Stimulated activated CD4-positive, alpha-beta T cell treated with anti-CD3 and anti-CD28 coated beads, TNF-alpha, amount 100 ng/mL, for 1 hour (primary cell): ENCODE measurements at places on chromosomes 12 and 14.

- DNase-seq = no peak
Observed at GRCh38 chr12:108911915-108912314, 32.0 kb downstream of the DAO start.

DNA sequence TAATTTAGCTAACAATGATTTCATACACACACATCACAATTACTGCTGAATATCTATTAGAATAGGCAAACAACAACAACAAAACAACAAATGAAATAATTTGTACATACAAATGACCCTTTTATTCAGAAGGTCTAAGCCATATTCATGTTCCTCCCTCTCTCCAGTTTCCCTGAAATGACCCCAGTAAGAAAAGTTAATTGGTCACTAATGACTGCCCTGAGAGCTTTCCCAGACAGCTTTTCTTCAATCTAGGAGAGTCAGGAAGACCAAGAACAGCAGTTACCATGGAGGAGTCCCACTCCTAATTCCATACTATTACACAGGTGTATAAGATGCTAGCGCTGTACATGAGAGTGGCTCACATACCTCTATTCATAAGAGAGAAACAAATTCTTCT lies 121.2 kb upstream of the GRIP1 start:
- no peak for DNase-seq

DNA sequence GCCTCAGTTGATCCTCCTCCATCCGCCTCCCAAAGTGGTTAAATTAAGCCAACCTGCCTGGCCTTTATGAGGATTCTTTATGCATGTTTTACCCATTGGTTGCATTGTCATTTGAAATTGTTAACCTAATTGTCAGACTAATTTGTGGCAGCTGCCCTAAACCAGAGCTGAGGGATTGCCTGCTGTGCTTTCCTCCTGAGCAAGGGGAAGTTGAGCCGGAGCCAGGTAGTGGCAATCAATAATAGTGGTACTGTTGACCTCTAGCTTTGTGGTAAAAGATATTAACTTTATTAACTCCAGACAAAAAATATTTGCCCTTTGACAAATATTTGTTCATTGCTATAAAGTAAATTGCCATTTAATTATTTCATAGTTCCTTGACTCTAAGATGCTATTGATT lies 5.6 kb upstream of the HEBP1 start:
- DNase-seq = no peak

- no peak for DNase-seq
Observed at GRCh38 chr14:101721111-101721510, 40.4 kb upstream of the PPP2R5C start.

- no peak for DNase-seq
Observed at GRCh38 chr14:92035890-92036289, 4.0 kb downstream of the TRIP11 start.

- no peak for DNase-seq
Observed at GRCh38 chr12:13784504-13784903, 196.9 kb downstream of the GRIN2B start.

DNA sequence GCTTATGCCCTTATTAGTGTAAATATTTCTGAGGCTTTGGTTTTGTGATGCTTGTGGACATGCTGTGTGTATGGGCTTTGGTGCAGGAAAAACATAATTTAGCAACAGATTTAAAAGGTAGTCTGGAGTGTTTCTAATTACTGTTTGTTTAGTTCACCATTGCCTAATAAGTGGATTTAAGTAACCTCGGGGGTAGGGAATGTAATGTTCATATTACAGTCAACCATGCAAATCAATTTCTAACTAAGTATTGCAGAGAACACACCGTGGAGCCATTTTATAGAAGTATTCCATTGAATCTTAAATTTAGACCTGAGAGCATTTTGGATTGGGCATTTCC lies 53.5 kb downstream of the ANO6 start:
- DNase-seq = no peak

- DNase-seq = no peak
Observed at GRCh38 chr12:33771889-33772288, 250.4 kb upstream of the ALG10 start.

DNA sequence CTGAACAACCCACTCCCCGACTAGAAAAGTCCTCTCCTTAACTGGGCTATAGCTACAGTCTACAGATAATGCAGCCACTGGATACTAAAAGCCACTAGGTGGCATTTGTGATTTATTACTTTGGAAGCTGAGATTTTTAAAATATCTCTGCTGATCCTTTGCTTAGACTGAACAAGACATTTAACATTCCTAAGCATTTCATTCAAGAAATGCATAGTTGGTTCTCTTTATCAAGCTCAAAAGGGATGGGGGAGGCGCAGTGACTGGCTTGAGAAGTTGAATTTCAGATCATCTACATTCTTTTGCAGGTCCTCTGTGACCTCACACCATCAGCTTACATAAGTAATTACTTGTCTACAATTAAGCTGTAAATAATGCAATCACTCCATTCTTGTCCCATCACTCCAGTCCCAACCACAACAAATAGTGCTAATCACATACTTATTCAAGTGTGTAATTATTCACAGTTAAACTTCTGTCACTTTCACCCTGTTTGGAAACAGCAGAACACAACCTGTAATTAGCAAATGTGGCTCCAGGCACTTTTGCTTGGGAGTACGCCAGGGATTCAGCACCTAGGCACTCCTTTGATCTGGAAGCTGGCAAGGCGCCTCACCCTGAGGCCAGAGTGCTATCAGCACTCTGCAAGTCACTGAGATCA lies 203.6 kb downstream of the NOVA1 start:
- no peak for DNase-seq

GRCh38 chr12:54053751-54054741 lies at the start of gene HOXC4:
Gene HOXC4, plus strand, starts transcription at chr12:54053835. Its CDS starts 88 bp downstream, at chr12:54053923.
- DNase-seq = no peak
